ENCODE measurements at places on chromosomes 2 and 18.

DNA sequence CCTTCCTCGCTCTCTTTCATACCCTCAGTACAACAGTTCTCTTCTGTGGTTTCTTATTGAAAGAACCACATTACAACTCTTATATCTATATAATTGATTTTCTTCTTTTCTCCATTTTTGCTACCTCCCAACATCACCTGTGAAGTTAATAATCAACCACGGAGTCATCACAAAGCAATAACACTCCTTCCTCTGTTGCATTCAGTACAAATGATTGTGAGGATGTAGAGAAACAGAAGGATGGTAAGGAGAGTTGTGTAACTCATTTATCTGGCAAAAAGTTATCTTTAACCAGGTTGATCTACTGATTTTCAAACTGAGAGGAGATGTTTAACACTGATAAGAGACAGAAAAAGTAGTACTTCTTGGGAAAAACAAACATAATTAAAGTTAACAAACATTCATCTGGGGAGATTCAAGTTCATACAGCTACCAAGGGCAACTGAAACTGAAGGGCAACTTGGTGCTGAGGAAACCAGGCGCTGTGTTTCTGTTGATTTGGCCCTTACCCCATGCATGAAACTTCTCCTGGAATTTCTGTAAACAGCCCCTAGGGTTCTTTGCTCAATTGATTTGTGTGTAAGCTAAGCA is 14.2 kb downstream of the IDH1 start:
- DNase-seq = no peak

- DNase-seq = no peak
Measured at GRCh38 chr2:226643946-226644282, 155.7 kb downstream of the IRS1 start.

- peak; percentile 22 for DNase-seq
Measured at GRCh38 chr18:35345460-35345921, 1.3 kb upstream of the ZNF24 start.

- no peak for DNase-seq
Measured at GRCh38 chr2:68722712-68723111, 11.9 kb upstream of the ARHGAP25 start.

DNA sequence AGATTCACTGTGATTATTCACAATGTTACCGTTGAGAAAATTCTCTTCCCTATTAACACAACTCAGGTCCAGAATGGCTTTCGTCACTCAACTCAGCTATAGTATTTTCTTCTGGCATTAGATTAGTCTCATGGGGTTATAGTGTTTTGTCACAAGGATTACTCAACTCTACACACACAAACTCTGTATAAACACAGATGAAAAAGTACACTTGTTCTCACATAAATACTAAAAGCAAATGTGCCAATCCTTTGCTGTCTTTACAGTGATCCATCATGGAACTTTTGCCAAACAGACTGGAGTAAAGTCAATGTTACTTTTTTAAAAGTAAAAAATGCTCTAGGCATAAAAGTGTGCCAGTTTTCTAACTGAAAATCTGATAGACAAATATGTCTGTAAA is 267.6 kb downstream of the RBM43 start:
- no peak for DNase-seq

GRCh38 chr2:108936076-108936864 is 52.8 kb downstream of the EDAR start:
- DNase-seq = no peak

- no peak for DNase-seq
Measured at GRCh38 chr2:86512034-86512433, 51.2 kb downstream of the CHMP3 start.

DNA sequence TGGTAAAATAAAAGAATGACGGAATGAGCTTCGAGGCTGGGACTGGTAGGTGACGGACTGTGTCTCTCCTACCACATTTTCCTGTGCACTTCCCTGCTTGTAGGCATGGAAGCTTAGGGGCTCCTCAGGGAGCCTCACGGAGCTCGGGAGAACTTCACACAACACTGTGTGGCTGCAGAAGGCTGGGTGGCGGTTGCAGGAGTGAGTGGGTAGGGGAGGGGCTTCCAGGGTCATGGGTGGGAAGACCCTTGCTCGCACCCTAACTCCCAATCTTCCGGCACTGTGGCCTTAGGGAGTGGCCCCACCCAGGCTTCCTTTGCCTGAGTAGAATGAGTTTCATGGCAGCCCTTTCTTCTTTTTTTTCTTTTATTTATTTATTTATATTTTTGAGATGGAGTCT is 128.6 kb downstream of the INHBB start:
- DNase-seq = no peak

GRCh38 chr2:119402645-119403560 is 28.8 kb upstream of the TMEM37 start:
- no peak for DNase-seq

DNA sequence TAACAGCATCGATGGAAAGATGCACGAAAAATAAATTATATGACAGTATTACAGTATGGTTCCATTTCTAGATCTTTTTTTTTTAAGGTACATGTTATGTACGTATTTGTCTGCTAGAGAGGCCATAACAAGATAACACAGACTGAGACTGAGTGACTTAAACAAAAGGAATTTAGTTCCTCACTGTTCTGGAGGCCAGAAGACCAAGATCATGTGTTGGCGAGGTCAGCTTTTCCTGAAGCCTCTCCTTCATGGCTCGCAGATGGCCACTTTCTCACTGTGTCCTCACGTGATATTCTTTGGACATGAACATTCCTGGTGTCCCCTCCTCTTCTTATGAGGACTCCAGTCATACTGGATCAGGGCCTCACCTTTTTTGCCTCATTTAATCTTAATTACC is 177.4 kb downstream of the CAPN13 start:
- DNase-seq = no peak

- peak; percentile 51 for DNase-seq
Measured at GRCh38 chr2:56018267-56018666, 94.7 kb upstream of the EFEMP1 start.

DNA sequence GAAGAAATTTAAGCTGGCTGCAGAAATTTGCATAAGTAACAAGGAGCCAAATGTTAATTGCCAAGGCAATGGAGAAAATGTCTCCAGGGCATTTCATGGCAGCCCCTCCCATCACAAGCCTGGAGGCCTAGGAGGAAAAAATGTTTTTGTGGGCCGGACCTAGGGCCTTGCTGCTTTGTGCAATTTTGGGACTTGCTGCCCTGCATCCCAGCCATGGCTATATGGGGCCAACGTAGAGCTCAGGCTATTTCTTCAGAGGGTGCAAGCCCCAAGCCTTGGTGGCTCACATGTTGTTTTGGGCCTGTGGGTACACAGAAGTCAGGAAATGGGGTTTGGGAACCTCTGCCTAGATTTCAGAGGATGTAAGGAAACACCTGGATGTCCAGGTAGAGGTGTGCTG is 57.7 kb downstream of the MOB4 start:
- no peak for DNase-seq

- no peak for DNase-seq
Measured at GRCh38 chr2:240182001-240182400, 41.5 kb upstream of the OTOS start.

- DNase-seq = no peak
Measured at GRCh38 chr2:144244938-144245337, 275.0 kb downstream of the ZEB2 start.

DNA sequence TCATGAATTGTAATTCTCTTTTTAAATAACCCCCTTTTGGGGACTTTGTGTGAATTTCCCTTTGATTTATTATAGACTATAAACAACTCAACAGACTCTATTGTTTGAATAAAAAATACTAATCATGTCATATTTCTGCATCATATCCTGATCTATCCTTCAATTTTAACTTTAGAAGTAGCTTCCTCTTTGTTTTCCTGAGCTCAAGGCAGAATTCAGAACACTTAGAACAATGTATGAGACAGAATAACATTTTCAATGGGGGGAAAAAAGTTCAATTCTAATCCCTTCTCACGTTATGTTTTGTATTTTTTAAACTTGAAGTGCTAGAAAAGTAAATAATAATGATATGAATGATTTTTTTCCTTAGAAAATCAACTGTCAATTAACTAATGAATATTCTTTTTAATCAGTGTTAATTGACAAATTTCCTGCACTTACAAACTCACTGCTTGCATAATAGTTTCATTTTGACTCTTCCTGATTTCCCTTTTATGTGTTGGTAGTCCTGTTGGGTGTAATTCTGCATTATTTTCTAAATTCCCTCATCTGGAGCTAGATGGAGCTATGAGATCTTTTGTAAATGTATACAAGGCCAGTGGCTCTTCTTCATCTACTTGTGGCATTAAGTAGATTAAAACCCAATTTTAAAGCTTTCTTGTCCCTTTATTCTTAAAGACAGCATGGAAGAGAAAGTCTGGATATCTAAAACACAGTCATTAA is 326.1 kb downstream of the PARD3B start:
- no peak for DNase-seq

DNA sequence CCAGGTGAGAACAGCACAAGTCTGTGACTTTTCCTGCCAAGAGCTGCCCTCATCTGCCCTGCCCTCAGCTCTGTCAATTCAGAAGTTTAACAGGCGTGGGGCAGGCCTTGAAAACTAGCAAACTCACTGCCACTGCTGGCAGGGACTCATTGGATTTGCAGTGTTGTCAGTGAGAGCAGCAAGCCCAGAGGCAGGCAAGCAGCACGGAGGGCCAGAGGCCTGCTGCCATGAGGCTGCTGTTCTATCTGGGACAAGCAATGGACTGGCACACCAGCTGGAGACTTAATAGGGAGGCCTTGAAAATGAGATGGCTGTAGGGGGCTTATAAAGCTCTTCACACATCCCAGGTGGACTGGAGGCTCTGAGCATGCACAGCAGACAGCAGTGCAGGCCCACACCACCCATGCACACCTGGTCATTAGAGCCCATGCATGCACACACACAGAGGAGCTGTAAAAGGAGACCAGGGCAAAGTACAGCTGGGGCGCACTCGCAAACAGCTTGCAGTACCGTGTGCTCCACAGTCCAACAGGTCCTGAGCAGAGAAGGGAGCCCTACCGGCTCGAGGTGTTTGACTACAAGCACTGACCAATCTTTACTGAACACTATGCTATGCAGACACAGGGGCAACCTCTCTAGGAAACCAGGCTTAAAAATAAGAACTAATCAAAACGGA is 28.7 kb downstream of the MGAT4A start:
- DNase-seq = no peak

- DNase-seq = no peak
Measured at GRCh38 chr18:75047240-75047961, 161.5 kb downstream of the PTGR3 start.

GRCh38 chr2:192500550-192501200 is 305.9 kb upstream of the TMEFF2 start:
- no peak for DNase-seq

- DNase-seq = no peak
Measured at GRCh38 chr2:83253848-83254247, 1205.2 kb downstream of the SUCLG1 start.

DNA sequence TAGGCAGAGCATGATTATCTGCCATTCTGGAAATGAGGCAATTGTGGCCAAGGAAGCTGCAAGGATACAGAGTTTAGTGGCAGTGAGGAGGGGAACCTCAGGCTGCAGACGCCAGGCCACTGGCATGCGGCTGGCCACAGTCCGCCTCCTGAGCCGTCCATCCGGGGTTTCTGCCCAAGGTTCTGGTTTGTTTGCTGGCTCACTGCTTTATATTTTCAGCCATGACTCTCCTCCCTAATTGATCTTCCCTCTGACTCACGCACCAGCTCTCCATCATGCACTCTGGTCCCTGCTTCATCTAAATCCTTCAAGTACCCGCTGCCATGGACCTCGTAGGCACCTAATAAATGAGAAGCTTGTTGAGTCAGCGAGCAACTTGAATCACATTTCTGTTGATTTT is 107.8 kb upstream of the REV1 start:
- no peak for DNase-seq

DNA sequence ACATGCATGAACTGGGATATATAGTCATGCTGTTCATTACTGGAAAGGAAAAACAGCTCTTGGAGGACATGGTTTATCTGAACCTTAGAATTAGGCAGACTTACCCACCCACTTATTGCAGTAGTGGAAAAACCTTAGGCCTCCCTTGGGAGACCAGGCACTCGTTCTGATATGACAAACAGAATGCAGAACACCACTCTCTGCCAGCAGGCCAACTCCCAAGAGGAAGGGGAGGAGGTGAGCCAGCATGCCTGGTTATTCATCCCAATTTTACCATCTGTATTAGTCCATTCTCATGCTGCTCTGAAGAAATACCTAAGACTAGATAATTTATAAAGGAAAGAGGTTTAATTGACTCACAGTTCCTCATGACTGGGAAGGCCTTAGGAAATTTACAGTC is 17.5 kb downstream of the C18orf63 start:
- no peak for DNase-seq

GRCh38 chr2:173803449-173803848 is 161.7 kb downstream of the SP3 start:
- DNase-seq = no peak

DNA sequence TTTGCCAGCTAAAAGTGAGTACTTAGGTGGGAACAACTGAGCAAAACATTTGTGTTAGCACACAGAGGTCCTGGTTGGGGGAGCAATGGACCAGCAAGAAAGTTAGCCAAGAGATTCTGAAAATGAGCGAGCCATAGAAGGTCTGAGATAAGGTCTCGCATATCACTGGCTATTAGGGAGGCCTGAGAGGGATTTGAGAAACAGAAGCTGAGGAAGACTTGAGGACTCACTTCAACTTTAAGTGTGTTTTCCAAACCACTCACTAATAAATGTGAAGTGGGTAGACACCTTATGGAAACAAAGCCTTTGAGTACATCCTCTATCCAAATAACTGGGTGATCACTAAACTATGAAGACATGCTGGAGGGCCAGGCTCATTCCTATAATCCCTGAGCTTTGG is 958.5 kb downstream of the DPP10 start:
- DNase-seq = no peak

- no peak for DNase-seq
Measured at GRCh38 chr2:100174026-100174431, 31.6 kb upstream of the AFF3 start.

DNA sequence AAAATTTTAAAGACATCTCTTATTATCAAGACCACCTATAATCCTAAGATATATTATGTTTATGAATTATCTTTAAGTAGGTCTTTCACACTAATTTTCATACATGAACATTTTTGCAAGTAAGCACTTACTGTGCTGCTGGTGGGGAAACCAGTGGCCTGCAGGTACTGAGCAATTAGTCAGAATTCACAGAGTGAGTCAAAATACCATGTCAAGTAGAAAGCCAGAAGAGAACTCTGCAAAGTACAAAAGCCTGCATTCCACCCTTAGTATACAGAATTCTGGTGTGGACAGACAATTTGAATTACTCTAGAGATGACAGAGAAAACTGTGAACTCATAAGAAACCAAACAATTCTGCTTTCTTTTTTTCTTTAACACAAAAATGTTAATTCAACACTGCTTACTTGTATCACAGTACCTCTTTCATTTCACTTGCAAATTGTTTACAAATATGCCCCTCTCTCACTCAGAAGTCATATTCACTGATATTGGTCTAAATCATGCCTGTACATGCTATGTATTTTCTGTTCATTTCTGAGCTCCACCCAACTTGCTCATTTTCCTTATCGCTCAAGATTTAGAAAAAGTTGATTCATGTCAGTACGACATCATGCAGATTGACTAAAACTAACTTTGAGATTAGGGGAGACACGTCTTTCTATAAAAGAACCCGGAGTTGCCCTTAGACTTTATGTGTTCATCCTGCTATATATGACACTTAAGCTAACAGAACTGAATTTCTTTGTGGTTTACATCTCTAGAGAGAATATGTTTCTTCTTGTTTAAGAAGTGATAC is 182.9 kb downstream of the IKZF2 start:
- no peak for DNase-seq
